Endothelial cell of umbilical vein (primary cell): ENCODE measurements at places on chromosomes 6 and 20.

- peaks cover 17% of the 10 kb centered on the region for H3K4me1 ChIP-seq
- no peaks in the 10 kb centered on the region for H3K27me3 ChIP-seq
- H3K27ac ChIP-seq: no peak overlapping the region
- no peak overlapping the region for H3K4me3 ChIP-seq
- DNase-seq: no peak
These were observed 22.4 kb upstream of the TGM2 start for GRCh38 chr20:38187517-38187916.

GRCh38 chr6:71130277-71130676 lies 158.3 kb upstream of the OGFRL1 start:
- H3K4me3 ChIP-seq: no peak overlapping the region
- H3K27me3 ChIP-seq: no peaks in the 10 kb centered on the region
- H3K27ac ChIP-seq: no peak overlapping the region
- H3K4me1 ChIP-seq: no peaks in the 10 kb centered on the region

DNA sequence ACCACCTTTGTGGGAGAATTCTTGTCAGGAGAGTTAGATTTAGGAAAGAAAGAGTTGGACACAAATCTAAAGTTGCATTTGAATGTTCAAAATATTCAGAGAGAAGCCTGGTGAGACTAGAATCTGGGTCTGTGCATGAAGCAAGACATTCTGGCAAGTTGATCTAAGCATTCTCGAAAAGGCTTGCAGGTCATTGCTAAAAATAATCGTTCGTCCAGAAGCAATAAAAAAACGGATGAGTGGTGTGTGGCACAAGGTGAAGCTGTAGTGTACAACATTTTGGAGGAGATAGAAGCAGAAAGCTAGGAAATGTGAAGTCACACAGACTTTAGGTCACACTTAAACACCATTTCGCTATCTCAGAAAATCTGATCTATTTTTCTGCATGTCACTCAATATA lies 114.9 kb upstream of the IFNGR1 start:
- DNase-seq: no peak
- no peak overlapping the region for H3K4me3 ChIP-seq
- no peak overlapping the region for H3K27ac ChIP-seq
- H3K27me3 ChIP-seq: peaks cover 3% of the 10 kb centered on the region

GRCh38 chr20:46371656-46372055 lies 34.8 kb downstream of the ELMO2 start:
- no peak overlapping the region for H3K27ac ChIP-seq
- H3K27me3 ChIP-seq: no peaks in the 10 kb centered on the region
- no peaks in the 10 kb centered on the region for H3K4me1 ChIP-seq
- no peak for DNase-seq
- no peak overlapping the region for H3K4me3 ChIP-seq

- no peak overlapping the region for H3K4me3 ChIP-seq
- H3K27me3 ChIP-seq: peaks cover 20% of the 10 kb centered on the region
- no peaks in the 10 kb centered on the region for H3K36me3 ChIP-seq
- H3K27ac ChIP-seq: no peak overlapping the region
These were observed 1.6 kb downstream of the SMPDL3A start for GRCh38 chr6:122790423-122791309.

DNA sequence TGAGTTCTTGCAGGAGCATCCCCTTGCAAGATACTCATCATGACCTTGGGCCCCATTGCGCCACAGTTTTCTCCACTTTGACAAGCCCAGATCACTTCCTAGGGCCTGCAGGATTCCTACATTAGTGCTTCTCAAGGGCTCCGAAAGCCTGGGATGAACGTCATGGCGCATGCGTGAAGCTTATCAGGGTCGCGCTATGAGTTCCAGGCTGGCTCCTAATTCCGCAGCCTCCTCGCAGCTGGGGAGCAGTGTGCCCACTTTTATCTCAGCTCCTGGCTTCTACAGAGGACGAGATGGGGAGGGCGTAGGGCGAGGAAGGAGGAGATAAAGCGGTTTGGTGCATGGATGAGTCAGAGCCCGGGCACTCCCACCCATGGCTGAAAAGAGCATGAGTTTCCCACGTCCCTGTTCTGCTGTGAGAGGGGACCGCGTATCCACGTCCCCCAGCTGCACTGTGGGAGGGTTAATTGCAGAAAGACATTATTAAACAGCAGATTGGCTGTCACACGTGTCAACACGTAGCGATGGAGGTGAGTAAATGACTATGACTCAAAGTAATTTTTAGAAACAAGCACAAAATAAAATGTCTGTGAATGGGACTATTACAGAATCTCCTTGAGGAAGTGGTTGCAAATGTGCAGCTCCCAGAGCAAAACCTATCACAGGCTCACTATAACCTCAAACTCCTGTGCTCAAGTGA lies 72.9 kb upstream of the DSP start:
- H3K27me3 ChIP-seq: no peaks in the 10 kb centered on the region
- H3K4me3 ChIP-seq: no peak overlapping the region
- no peak overlapping the region for H3K27ac ChIP-seq
- no peaks in the 10 kb centered on the region for H3K36me3 ChIP-seq
- peak; percentile 21 for DNase-seq
- H3K4me1 ChIP-seq: no peaks in the 10 kb centered on the region

- no peak overlapping the region for H3K27ac ChIP-seq
- DNase-seq: no peak
- H3K4me1 ChIP-seq: no peaks in the 10 kb centered on the region
- no peak overlapping the region for H3K4me3 ChIP-seq
These were observed 94.1 kb upstream of the QKI start for GRCh38 chr6:163320402-163320801.

DNA sequence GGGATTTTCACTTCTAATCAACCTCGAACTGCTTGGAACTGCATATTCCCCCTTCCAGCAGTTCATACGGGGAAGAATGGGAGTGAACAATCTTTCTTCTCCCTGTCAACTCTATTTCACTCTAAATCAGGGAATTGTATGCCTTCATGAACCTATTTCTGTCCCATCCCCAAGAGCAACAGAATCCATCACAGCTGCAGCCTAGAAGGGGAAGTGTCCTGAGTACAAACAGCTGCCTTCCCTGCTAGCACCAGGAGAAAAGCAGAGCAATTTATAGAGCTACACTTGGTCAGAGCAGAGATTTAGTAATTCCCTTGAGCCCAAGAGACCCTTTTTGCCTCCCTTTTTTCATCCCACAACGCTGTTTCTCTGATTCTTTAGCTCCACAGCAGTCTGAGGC lies 208.4 kb downstream of the ADGRG6 start:
- no peak overlapping the region for H3K27ac ChIP-seq
- no peaks in the 10 kb centered on the region for H3K36me3 ChIP-seq
- peaks cover 10% of the 10 kb centered on the region for H3K27me3 ChIP-seq
- DNase-seq: no peak
- no peak overlapping the region for H3K4me3 ChIP-seq
- no peaks in the 10 kb centered on the region for H3K4me1 ChIP-seq

- no peaks in the 10 kb centered on the region for H3K27me3 ChIP-seq
- no peak for DNase-seq
- no peak overlapping the region for H3K4me3 ChIP-seq
- no peaks in the 10 kb centered on the region for H3K4me1 ChIP-seq
- no peaks in the 10 kb centered on the region for H3K36me3 ChIP-seq
- no peak overlapping the region for H3K27ac ChIP-seq
These were observed 143.0 kb upstream of the TSHZ2 start for GRCh38 chr20:52829111-52829510.

- no peaks in the 10 kb centered on the region for H3K4me1 ChIP-seq
- H3K27ac ChIP-seq: peak overlapping the region; percentile 6
- H3K27me3 ChIP-seq: no peaks in the 10 kb centered on the region
- no peak overlapping the region for H3K4me3 ChIP-seq
- DNase-seq: peak; percentile 71
These were observed 15.9 kb downstream of the NDUFAF5 start for GRCh38 chr20:13800728-13801134.
